ENCODE measurements at places on chromosomes 7 and 10. TPM values are rescaled to one million over a fixed set of nuclear protein-coding genes. Genes with fewer than 3 reads are reported as not detected.

H2BK1 gene
- not detected for total RNA-seq

ATP6V0A4 gene
- total RNA-seq, result 0.15 TPM

CEP55 gene
- total RNA-seq, result 65.6 TPM

SAP25 gene
- total RNA-seq, result 1.3 TPM

ATOH7 gene
- 0.29 TPM for total RNA-seq

EZH2 gene
- total RNA-seq, result 23.3 TPM

ADRA2A gene
- total RNA-seq, result 0.02 TPM

PLAC9 gene
- not detected for total RNA-seq

BTAF1 gene
- 10.3 TPM for total RNA-seq

TACC2 gene
- total RNA-seq, result 83.1 TPM

RASA4 gene
- total RNA-seq, result 1.7 TPM

OR2A2 gene
- not detected for total RNA-seq
